A673 (cell line): ENCODE measurements at places on chromosomes 5 and 9. TPM values are rescaled to one million over a fixed set of nuclear protein-coding genes. Genes with fewer than 3 reads are reported as not detected.

Gene DPYSL3
- total RNA-seq, result 24.8 and 35.3 TPM in 2 replicates

Gene TPRN
- 23.0 and 25.7 TPM in 2 replicates for total RNA-seq

Gene GCNT4
- total RNA-seq, result 1.9 and 2.5 TPM in 2 replicates

Gene PDE6A
- 0.39 and 0.49 TPM in 2 replicates for total RNA-seq

Gene TAS2R1
- not detected in 2 replicates for total RNA-seq

Gene MEIKIN
- not detected in 2 replicates for total RNA-seq

Gene HNRNPAB
- 369 and 408 TPM in 2 replicates for total RNA-seq

Gene DIPK1B
- total RNA-seq, result 26.4 and 35.3 TPM in 2 replicates

Gene COL15A1
- 0.04 TPM in 1 of 2 replicates, not detected in the other for total RNA-seq

Gene MARCOL
- total RNA-seq, result not detected in 2 replicates

Gene PCDHB11
- total RNA-seq, result 14.2 and 15.3 TPM in 2 replicates
